ENCODE measurements at places on chromosomes 3 and 15. TPM values are rescaled to one million over a fixed set of nuclear protein-coding genes. Genes with fewer than 3 reads are reported as not detected.

DNA sequence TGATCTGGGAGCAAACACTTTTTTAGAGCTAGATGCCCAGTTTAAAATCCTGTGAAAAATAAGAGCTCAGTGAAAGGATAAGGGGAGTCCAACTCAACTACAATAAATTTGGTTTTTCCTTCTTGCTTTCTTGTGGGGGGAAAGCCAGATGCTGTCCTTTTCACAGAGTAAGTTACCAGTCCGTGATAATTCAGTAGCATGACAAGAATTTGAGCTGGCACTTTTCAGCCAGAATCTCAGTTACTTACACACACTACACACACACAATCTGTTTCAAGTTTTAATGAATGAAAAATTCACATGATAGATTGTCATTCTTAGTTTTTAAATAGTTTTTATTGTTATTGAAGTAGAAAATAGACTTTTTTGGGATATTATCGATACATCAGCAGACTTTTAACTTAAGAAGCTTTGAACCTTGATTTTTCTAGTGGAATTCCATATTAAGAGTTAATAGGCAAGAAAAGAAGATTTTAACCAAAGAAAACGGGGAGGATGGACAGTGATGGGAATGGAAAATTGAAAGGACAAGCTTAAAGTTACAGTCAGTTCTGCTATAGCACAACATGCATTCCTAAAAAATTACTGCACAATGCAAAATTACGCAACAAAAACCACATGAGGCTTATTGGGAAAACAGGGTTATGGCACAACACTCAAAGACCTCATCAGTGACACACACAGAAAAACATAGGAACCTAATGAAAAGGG lies 47.0 kb downstream of the PSMD6 start:
- DNase-seq = peak; percentile 79

DNA sequence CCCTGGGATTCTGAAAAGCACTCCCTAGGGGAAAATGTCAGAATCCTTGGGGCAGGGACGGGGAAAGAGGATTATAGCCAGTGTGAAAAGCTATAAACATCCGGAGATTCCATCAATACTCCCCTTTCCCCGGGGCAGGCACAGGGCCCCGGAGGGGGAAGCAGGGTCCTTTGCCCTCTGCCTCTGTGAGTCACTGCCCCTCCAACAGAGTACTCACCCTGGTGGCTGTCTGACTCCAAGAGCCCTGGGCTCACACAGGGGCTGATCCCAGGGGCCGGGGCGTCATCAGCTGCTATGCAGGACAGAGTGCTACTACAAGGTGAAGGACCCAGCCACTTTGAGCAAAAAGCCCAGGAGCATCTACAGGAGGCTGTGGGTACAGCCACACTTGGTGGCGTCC lies 133.0 kb upstream of the PRR20G start:
- no peak for DNase-seq

DNA sequence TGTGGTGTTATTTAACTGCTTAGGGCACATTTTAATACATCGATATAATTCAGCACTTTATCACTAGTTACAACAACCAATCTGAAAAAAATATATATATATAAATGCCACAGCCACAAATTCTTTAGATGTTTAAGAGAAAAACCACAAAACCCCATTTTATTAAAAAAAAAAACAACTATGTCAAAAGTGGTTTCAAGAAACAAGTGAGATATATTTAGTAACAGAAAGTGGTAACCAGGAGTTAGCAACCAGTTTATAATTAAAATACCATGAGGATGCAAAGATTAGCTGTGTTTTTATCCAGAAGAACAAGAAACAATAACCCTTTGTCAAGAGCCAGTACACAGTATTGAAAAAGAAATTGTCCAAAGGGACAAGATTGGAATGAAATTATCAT lies 14.8 kb upstream of the DIPK2A start:
- DNase-seq = no peak

Gene HCLS1
- total RNA-seq = 2.6 TPM

Gene TUBGCP4
- total RNA-seq = 25.3 TPM

Gene TMEM45A
- 21.6 TPM for total RNA-seq

Gene MEIS2
- 25.0 TPM for total RNA-seq

Measured in PC-9 (cell line).